ENCODE measurements at places on chromosomes 11 and 22. TPM values are rescaled to one million over a fixed set of nuclear protein-coding genes. Genes with fewer than 3 reads are reported as not detected.
A peak's percentile ranks its signal among the peaks of the same experiment; 100 is the strongest.

DNA sequence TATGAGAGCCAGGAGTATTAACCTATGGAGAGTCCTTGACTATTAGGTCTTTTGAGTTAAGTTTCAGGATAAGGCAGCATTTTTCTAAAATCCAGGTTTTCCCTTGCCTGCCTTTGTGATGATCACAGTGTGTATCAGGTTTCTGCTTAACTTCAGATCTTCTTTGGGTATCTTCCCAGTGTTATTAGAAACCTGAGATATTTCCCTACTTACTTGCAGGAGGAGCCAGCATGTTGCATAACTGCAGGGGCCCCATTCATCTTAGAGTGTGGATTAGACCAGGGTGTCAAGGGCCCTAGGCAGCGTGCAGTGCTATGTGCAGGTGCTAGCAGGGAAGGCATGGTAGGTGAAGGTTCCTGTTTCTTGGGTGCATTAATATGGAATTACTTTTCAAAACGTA lies 69.5 kb downstream of the ZNRF3 start:
- no peak for DNase-seq

- DNase-seq: peak; percentile 79
Observed at GRCh38 chr11:36354221-36355003, 58.3 kb downstream of the PRR5L start.

KDM4D gene
- total RNA-seq: 3.0 TPM

DNA sequence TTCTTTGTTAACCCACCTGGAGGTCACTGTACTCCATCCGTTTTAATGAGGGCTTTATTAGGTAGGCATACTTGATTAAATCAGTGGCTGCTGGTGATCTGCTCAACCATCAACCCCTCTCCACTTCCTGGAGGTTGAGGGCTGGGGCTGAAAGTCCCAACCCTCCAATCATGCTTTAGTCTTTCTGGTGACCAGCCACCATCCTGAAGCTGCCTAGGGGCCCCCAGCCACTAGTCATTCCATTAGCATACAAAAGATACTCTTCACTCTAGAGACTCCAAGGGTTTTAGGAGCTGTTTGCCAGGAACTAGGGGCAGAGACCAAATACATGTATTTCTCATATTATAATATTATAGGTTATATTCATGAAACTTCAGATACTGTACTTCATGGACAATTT lies 13.5 kb downstream of the DNAJC24 start:
- DNase-seq: no peak

ZP1 gene
- total RNA-seq: 3.7 TPM

TMA7B gene
- 0.20 TPM for total RNA-seq

GRCh38 chr11:90113541-90113940 lies 20.9 kb upstream of the NAALAD2 start:
- DNase-seq: peak; percentile 1

BLID gene
- total RNA-seq: 3.4 TPM

IGSF22 gene
- not detected for total RNA-seq

DNA sequence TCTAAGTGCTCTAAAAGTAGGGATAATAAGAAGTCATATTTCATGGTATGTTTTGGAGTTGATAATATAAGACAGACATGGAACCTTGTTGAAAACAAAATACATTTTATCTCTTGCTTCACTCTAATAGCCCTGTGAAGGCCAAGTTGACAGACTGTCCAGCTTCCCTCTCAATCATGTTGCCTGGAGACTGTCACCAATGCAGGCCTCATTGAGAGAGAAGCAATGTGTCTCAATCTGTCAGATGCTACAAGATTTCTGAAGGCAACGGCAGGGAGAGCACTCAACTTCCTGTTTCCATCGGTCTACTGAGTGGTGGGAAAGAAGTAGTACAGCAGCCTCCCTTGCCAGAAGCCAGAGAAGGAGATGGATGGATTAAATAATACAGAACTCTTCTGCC lies 23.6 kb upstream of the FJX1 start:
- DNase-seq: no peak

DNA sequence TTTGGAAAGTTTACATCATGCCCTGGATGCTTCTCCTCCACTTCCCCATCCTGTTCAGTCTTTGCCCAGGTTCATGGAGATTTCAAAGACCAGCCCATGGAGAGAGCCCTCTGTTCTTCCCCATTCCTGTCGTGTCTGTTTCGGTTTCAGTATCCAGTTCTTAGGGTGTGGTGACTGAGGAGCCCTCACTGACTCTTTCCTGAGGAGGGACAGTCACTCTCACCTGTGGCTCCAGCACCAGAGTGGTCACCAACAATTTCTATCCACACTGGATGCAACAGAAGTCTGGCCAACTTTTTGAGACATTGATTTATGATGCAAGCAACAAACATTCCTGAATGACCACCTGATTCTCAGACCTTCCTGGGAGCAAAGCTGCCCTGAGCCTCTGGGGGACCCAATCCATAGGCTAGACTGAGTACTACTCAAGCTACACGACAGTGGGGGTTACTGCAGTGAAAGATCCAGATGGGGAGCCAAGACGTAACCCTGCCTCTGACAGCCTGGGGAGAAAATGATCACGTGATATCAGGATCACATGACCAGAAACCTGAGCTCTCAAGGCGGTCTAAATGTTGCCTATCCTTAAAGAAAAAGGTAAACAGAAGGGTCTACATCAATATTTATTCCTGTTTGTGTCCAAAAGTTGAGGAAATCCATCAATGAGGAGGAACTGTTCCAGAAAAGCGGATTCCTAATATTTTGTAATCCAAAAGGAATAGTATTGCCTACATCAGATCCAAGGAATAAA lies 76.2 kb upstream of the VPREB1 start:
- DNase-seq: peak; percentile 85

- peak; percentile 8 for DNase-seq
Observed at GRCh38 chr11:104164028-104164520, at the start of gene PDGFD. Gene PDGFD (minus strand): TSS chr11:104164147.

GRCh38 chr11:47359586-47359985 lies 7.1 kb upstream of the MYBPC3 start:
- DNase-seq: no peak

GRCh38 chr11:34546511-34547209 lies 33.1 kb upstream of the ELF5 start:
- DNase-seq: peak; percentile 11

DNA sequence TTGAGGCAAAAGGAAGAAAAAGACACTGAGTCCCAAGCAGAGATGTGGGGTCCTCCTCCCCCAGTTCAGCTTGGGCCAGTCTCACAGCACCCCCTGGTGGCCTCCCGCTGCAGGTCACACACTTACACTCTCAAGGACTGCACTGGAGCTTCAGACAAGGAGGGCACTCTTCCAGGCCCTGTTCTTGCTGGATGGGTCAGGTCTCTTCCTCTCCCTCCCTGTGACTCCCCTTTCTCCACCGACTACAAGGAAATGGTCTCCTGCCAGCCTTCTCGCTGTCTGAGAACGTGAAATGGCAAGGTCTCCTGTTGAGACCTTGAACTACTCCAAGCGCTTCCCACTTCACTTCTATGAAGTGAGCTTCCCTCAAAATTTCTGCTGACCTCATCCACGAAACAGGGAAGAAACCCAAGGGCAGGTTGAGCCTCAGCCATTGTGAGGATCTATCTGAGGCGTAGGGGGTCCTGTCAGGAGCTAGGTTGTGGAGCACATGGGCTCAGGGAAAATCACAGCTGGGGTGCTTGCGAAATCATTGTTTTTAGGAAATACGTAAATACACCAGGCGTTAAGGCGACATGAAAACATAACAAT lies 11.2 kb upstream of the IGLL1 start:
- DNase-seq: peak; percentile 33

- DNase-seq: no peak
Observed at GRCh38 chr11:67321313-67321871, 18.1 kb downstream of the SSH3 start.

LIPT2 gene
- 5.4 TPM for total RNA-seq

GAL3ST1 gene
- not detected for total RNA-seq

DNA sequence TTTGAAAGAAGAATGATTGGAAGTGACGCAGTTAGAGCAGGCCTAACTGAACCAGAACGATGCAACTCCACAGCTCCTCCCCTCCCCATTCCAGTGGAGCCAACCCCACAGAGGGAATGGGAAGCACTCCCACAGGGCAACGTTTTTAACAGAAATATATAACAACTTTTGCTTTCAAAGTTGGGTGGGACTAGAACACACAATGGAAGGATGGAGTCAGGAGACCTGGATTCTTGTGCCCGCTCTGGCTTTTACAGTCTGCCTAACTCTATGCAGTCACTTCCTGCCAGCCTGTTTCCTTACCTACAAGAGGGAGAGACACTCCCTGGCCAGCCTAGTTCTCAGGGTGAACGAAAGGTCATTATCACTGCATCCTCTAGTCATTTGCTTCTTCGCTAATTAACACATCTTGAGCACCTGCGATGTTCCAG lies 75.5 kb downstream of the PACSIN2 start:
- DNase-seq: no peak

Data from RPMI7951 (cell line).